ENCODE measurements at places on chromosomes 3 and 15. TPM values are rescaled to one million over a fixed set of nuclear protein-coding genes. Genes with fewer than 3 reads are reported as not detected.

Gene NAALADL2
- 53.9 TPM for total RNA-seq

GRCh38 chr3:45204136-45204535 lies 22.0 kb downstream of the TMEM158 start:
- H3K27me3 ChIP-seq: no peaks in the 10 kb centered on the region
- H3K27ac ChIP-seq: no peak overlapping the region
- no peak for DNase-seq
- H3K4me3 ChIP-seq: no peak overlapping the region

- no peaks in the 10 kb centered on the region for H3K4me1 ChIP-seq
- no peak overlapping the region for H3K27ac ChIP-seq
- DNase-seq: no peak
- H3K36me3 ChIP-seq: no peaks in the 10 kb centered on the region
- H3K4me3 ChIP-seq: no peak overlapping the region
Observed at GRCh38 chr3:135023996-135024658, 229.1 kb downstream of the EPHB1 start.

DNA sequence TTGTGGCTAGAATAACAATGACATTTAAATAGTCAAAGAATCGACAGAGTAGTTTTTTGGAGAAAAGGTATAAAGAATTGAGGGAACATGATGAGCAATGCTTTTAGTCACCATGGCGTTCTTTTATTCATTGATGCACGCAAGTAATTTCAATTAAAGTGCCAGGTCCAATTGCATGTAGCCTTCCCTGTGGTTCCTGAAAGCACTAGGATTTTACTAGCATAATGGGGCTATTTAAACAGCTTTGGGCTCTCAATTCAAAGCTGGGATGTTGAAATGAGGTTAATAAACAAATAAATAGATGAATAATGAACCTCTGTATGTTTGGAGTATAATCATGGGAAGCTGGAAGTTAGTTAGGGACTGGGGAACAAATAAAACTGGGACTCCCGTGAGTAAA lies 121.2 kb upstream of the GAP43 start:
- no peaks in the 10 kb centered on the region for H3K4me1 ChIP-seq
- no peak overlapping the region for H3K27ac ChIP-seq
- no peak for DNase-seq
- no peaks in the 10 kb centered on the region for H3K27me3 ChIP-seq

GRCh38 chr3:86594838-86595237 lies 396.1 kb downstream of the VGLL3 start:
- DNase-seq: no peak
- H3K36me3 ChIP-seq: no peaks in the 10 kb centered on the region
- H3K27ac ChIP-seq: no peak overlapping the region
- H3K27me3 ChIP-seq: no peaks in the 10 kb centered on the region

Gene WDR5B
- total RNA-seq: 8.0 TPM

Gene SAMMSON
- not detected for total RNA-seq

Gene COL7A1
- 18.6 TPM for total RNA-seq

DNA sequence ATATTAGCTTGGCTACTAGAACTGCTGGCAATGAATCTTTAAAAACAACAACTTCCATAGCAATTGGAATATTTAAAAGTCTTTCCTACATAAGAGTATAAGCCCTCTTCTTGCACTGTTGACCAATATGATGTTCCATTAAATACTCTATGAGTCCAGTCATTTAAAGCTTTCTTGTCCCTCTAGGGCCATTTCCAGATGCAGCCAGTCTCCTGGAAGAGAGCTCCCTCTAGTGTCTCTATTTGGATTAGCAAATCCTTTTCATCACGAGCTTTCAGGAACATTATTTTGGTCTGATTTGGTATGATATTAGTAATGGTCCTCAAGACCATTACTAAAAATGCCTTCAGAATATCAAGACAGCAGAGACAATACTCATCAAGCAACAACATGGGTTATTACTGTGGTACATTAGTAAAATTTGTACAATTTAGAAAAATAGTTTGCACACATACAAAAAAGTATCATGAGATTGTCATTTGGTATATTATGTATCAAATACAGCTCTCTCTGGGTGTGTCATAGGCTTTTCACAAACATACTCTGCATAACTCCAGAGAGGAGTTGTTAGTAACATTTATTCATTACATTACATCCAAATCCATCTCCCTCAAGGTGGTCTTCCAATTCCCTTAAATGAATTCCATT lies 101.3 kb downstream of the DPH6 start:
- H3K27me3 ChIP-seq: no peaks in the 10 kb centered on the region
- H3K4me1 ChIP-seq: no peaks in the 10 kb centered on the region
- DNase-seq: no peak
- H3K36me3 ChIP-seq: no peaks in the 10 kb centered on the region

- no peaks in the 10 kb centered on the region for H3K27me3 ChIP-seq
- no peak for DNase-seq
- H3K4me3 ChIP-seq: no peak overlapping the region
- H3K4me1 ChIP-seq: no peaks in the 10 kb centered on the region
- no peaks in the 10 kb centered on the region for H3K36me3 ChIP-seq
- no peak overlapping the region for H3K27ac ChIP-seq
Observed at GRCh38 chr15:48317221-48317620, 14.0 kb upstream of the DUT start.

Gene SLCO2A1
- 7.5 TPM for total RNA-seq

Gene MESP2
- total RNA-seq: 2.3 TPM

DNA sequence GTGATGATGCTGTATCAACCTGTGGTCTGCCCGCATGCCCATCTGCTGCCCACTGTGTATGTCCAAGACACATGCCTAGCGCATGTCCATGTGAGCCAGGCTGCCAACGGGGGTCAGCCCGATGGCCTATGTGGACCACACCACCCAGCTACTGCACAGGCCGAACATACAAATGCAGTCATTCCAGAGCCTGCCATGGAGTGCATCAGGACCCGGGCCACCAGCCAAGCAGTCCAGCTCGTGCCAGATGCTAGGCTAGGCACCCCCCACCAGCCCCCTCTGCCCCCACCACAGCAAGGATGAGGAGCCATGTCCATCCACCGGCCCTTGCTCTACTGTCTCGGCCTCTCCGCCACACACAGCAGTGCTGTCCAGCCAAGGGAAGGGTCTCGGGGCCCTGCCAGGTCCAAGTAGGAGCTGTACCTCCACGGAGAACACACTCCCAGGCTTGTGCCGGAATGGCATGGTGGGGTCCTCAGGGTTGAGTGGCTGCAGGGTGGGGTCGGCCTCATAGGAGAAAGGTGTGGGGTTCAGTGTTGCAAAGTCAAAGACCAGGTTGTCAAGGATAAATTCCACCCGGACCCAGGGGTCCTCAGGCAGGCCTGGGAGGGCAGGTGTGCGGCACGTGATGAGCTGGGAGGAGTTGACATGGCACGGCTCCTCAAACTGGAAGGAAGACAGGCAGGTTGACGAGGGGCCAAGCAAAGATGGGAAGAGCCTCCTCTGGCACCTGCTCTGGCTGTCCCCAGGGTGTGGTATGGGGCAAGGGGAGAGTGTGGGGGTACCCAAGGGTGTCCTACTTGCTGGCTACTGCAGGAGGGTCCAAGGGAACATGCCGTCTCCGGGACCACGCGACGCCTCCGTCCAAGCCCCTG lies 15.3 kb downstream of the PLXNB1 start:
- peaks cover 24% of the 10 kb centered on the region for H3K36me3 ChIP-seq
- no peaks in the 10 kb centered on the region for H3K4me1 ChIP-seq
- H3K27ac ChIP-seq: no peak overlapping the region
- H3K27me3 ChIP-seq: no peaks in the 10 kb centered on the region
- H3K4me3 ChIP-seq: no peak overlapping the region
- DNase-seq: no peak

GRCh38 chr15:74397239-74398068 lies 30.0 kb upstream of the CYP11A1 start:
- no peak overlapping the region for H3K4me3 ChIP-seq
- H3K27me3 ChIP-seq: no peaks in the 10 kb centered on the region

GRCh38 chr3:22704571-22705354 lies 498.4 kb upstream of the UBE2E2 start:
- no peaks in the 10 kb centered on the region for H3K4me1 ChIP-seq
- no peak overlapping the region for H3K4me3 ChIP-seq
- H3K27me3 ChIP-seq: no peaks in the 10 kb centered on the region

DNA sequence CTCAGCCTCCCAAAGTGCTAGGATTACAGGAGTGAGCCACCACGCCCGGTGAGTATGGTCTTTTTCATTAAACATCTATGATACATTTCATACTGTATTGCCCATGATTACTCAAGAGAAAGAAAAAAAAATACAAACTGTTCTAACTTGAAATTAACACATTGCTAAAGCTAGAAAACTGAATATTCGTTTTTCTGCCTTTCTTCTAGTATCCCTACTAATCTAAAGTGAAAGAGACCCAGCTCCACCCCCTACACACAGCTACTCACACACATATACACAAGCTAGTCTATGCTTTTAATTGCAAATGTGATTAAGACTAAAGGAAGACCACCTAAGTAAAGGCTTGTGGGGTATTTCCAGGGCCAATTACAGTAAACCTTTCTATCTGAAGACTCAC lies 43.1 kb downstream of the INO80 start:
- no peaks in the 10 kb centered on the region for H3K27me3 ChIP-seq
- H3K27ac ChIP-seq: no peak overlapping the region
- DNase-seq: no peak
- H3K4me1 ChIP-seq: no peaks in the 10 kb centered on the region
- no peaks in the 10 kb centered on the region for H3K36me3 ChIP-seq

- no peaks in the 10 kb centered on the region for H3K27me3 ChIP-seq
- no peak overlapping the region for H3K27ac ChIP-seq
- H3K4me1 ChIP-seq: no peaks in the 10 kb centered on the region
- H3K36me3 ChIP-seq: no peaks in the 10 kb centered on the region
- no peak for DNase-seq
- H3K4me3 ChIP-seq: no peak overlapping the region
Observed at GRCh38 chr3:171315101-171315500, 145.1 kb downstream of the TNIK start.

DNA sequence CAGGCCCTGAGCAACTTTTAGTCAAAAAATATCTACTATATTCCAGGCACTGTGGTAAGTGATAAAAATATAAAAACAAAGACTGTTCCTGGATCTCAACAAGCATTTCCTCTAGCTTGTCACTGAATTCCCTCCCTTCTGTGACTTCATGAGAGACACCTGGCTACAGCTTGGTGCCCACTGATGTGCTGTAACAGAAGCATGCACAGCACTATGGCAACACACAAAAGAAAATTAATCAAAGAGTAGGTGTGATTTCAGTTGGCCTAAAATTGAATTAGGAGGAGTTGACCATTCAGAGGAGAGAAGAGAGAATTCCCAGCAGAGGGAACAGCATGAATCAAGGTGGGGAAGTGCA lies 158.9 kb upstream of the LPP start:
- DNase-seq: no peak
- H3K27me3 ChIP-seq: no peaks in the 10 kb centered on the region
- H3K4me3 ChIP-seq: no peak overlapping the region

All from breast epithelium (tissue), 4 donors.